ENCODE measurements at places on chromosomes 6 and 20.

DNA sequence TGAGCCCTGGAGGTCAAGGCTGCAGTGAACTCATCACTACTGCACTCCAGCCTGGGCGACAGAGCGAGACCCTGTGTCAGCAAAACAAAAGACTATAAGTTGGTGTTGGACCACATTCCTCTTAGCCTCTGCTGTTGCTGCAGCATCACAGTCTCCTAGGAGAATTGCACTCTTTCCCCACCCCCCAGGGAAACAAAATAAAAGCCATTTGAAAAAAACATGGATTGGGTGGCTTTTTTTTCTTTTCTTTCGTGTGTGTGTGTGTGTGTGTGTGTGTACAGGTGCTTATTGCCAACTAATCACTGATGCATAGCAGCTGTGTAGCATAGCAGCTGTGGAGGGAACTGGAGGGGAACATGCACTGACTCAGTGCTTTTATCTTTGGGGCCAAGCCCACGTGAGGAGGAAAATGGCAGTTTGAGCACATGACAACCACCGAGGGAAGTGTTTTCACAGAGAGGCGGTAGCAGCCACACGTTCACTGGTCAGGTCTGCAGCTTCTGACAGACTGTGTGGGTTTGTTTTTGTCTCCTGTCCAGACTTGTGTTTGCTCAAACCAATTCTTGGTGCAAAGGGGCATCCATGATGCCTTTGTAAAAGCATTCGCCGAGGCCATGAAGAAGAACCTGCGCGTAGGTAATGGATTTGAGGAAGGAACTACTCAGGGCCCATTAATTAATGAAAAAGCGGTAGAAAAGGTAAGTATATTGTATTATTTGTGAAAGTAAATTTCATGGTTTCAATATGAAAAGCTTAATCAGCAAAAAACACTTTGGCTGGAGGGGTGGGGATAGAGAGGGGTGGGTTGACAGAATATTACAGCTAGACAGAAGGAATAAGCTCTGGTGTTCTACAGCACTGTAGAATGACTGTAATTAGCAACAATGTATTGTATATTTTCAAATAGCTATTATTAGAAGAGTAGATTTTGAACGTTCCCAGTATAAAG is 27.7 kb downstream of the ALDH5A1 start:
- no peak for DNase-seq

- no peak for DNase-seq
Observed at GRCh38 chr20:19601126-19601810, 156.8 kb upstream of the RIN2 start.

- no peak for DNase-seq
Observed at GRCh38 chr6:14129575-14129974, 12.0 kb downstream of the CD83 start.

DNA sequence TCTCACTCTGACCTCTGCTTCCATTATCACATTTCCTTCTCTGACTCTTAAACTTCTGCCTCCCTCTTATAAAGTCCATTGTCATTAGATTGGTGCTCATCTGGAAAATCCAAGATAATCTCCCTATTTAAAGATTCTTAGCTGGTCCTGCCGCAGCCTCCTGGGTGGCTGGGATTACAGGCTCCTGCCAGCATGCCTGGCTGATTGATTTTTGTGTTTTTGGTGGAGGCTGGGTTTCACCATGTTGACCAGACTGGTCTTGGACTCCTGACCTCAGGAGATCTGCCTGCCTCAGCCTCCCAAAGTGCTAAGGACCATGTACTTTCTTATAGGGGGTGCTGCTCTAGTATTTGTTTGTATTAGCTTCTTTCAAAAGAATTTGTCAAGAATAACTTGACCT is 5.3 kb upstream of the RPF2 start:
- no peak for DNase-seq

DNA sequence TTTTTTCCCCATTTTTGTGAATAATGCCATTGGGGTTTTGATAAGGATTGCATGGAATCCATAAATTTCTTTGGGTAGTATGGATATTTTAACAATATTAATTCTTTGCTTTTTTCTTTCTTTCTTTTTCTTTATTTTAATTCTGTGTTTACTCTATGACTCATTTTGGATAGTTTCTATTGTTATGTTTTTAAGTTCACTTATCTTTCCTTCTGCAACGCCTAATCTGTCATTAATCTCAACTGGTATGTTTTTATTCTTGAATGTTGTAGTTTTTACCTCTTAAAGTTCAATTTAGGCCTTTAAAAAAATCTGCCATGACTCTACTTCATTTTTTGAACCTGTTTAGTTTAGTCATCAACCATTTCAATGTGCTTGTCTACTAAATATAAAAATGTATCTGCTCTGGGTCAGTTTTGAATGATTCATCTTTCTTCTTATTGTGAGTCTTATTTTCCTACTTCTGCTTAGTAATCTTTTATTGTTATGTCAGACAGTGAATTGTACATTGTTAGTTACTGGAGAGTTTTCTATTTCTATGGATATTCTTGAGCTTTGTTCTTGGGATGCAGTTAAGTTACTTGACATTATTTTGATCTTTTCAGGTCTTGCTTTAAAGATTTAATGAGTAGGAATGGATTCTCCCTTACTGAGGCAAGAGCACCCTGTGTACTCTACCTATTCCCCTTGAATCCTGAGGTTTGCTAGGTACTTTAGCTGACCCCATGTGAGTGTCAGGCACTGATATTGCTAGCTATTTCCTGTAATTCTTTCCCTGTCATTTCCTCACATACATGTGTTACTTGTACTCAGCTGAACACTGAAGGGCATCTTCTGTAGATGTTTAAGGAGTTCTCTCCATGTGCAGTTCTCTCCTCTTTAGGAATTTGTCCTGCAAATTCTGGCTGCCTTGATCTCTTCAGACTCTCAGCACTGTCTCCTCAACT is 104.2 kb downstream of the TFAP2B start:
- no peak for DNase-seq

GRCh38 chr6:10886691-10887502 is at the start of gene SYCP2L:
TSS of gene SYCP2L (plus strand) at chr6:10887052. CDS start at chr6:10887127, 75 bp downstream.
- no peak for DNase-seq

- no peak for DNase-seq
Observed at GRCh38 chr6:106003268-106003987, 82.7 kb upstream of the PRDM1 start.

DNA sequence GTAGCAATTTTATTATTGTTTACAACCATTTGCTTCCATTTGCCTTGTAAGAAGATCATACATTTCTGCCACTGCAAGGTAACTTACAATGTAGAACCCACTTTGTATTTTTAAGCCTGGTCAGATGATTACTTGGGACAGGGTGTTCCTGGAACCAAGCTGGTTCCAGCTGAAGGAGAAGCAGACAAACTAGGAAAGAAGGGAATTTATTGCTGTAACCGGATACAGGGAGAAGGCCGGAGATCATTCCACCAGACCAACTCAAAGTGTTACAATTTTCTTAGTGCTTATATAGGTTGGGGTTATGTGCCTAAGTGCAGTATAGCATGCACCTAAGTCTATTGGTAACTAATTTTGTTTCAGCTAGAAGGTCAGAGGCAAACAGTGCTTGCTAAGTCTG is 104.4 kb downstream of the MANEA start:
- no peak for DNase-seq

GRCh38 chr6:2478200-2478599 is 232.8 kb upstream of the GMDS start:
- DNase-seq: no peak

DNA sequence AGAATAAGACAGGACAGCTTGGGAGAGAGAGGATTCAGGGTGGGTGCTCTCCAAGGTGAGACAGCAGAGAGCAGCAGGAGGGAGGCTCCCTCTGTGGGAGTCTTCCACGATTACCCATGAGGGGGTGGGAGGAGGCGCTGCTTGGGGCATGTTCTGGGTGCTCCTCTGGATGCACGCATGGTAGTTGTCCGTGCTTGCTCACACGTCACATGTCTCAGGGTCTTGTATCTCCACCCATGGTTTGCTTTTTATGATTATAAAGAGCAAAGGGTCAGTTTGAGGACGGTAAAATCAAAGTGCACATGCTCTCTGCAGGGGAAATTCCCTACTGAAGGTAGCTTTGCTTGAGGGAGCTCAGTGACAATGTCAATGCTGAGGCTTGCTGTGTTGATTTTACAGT is 338.4 kb downstream of the THBS2 start:
- no peak for DNase-seq

DNA sequence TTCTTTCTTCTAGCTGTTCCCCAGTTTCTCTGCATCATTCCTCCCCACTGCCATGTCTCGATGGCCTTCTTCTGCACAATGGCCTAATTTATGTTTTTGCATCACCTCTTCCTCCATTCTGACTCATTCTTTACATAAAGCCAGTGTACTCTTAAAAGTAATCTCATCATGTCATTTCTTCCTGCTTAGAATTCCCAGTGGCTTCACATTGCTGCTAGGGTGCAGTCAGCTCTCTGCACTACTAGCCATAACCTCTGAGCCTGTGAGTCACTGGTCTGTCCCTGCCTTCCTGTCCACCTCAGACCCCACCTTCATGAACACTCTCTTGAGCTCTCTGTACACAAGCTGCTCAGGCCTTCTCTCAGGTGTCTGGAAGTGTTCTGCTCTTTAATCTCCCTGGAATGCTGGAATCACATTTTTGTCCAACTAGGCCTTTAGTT is 24.1 kb upstream of the TRIM27 start:
- DNase-seq: no peak

DNA sequence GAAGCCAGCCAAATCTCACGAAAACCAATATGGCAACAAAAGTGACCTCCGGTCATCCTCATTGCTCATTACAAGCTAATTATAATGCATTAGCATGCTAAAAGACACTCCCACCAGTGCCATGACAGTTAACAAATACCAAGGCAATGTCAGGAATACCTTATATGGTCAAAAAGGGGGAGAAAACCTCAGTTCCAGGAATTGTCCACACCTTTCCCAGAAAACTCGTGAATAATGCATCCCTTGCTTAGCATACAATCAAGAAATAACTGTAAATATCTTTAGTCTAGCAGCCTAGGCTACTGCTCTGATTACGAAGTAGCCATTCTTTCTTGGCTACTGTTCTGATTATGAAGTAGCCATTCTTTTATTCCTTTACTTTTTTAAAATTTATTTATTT is 112.5 kb upstream of the FKBP1C start:
- DNase-seq: no peak

All from stimulated activated CD8-positive, alpha-beta memory T cell treated with anti-CD3 and anti-CD28 coated beads, Interleukin-4, amount 100 ng/mL, for 1 hour (primary cell).